T-cell (primary cell): ENCODE measurements at places on chromosomes 1 and 21. TPM values are rescaled to one million over a fixed set of nuclear protein-coding genes. Genes with fewer than 3 reads are reported as not detected.

DNA sequence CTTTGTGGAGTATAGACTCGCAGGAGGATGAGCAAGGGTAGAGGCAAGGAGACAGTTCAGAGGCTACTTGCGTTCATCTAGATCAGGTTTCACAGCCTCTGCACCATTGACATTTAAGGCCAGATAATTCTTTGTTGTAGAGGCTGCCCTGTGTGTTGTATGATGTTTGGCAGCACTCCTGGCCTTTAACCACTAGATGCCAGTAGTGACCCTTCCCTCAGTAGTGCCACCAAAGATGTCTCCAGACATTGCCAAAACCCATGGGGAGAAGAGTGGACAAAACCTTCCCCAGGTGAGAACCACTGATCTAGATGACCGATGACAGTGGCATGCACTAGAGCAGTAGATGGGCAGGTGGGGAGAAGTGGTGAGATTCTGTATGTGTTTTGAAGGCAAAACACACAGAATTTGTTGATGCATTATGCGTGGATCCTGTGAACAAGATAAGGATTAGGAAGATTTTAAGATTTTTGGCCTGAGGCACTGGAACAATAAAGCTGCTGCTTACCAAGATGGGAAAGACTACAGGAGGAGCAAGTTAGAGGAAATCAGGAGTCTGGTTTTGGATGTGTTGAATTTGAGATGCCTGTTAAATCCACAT, 9.9 kb upstream of the COG2 start:
- H3K36me3 ChIP-seq, result no peaks in the 10 kb centered on the region
- H3K4me3 ChIP-seq, result no peak overlapping the region
- H3K27me3 ChIP-seq, result peaks cover 11% of the 10 kb centered on the region

GRCh38 chr1:183783767-183784637, 20.9 kb upstream of the RGL1 start:
- H3K4me1 ChIP-seq, result no peaks in the 10 kb centered on the region
- H3K27me3 ChIP-seq, result no peaks in the 10 kb centered on the region
- no peaks in the 10 kb centered on the region for H3K36me3 ChIP-seq
- no peak overlapping the region for H3K27ac ChIP-seq
- H3K4me3 ChIP-seq, result no peak overlapping the region

The PAQR7 gene
- 3.8 TPM for total RNA-seq

DNA sequence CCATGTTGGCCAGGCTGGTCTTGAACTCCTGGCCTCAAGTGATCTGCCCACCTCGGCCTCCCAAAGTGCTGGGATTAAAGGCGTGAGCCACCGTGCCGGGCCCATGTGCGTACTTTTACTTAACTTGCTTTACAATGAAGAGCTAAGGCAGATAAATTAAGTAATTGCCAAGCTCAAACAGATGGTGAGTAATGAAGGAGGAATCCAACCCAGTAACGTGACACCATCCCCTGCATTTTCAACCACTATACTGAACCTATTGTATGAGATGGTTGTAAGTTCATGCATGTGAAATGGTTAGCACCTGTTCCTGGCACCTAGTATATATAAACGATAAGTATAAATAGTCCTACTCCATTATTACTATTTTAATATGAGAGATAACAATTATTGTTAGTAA, 588.0 kb upstream of the BEND5 start:
- H3K27ac ChIP-seq, result no peak overlapping the region
- H3K4me3 ChIP-seq, result no peak overlapping the region
- H3K4me1 ChIP-seq, result no peaks in the 10 kb centered on the region

GRCh38 chr1:37753473-37754321, 11.2 kb downstream of the EPHA10 start:
- no peak overlapping the region for H3K4me3 ChIP-seq
- peaks cover 8% of the 10 kb centered on the region for H3K4me1 ChIP-seq
- no peaks in the 10 kb centered on the region for H3K36me3 ChIP-seq
- no peak for DNase-seq
- peaks cover 24% of the 10 kb centered on the region for H3K27me3 ChIP-seq
- H3K27ac ChIP-seq, result no peak overlapping the region

GRCh38 chr1:18530587-18531502, 50.1 kb downstream of the KLHDC7A start:
- no peak overlapping the region for H3K27ac ChIP-seq
- no peaks in the 10 kb centered on the region for H3K36me3 ChIP-seq
- no peaks in the 10 kb centered on the region for H3K4me1 ChIP-seq
- H3K27me3 ChIP-seq, result peaks cover 13% of the 10 kb centered on the region

GRCh38 chr1:153613406-153613805, 469 bp upstream of the S100A16 start:
- DNase-seq, result no peak
- H3K36me3 ChIP-seq, result no peaks in the 10 kb centered on the region
- H3K4me3 ChIP-seq, result no peak overlapping the region
- H3K4me1 ChIP-seq, result peaks cover 6% of the 10 kb centered on the region

- no peak overlapping the region for H3K4me3 ChIP-seq
- H3K4me1 ChIP-seq, result peaks cover 5% of the 10 kb centered on the region
- no peaks in the 10 kb centered on the region for H3K27me3 ChIP-seq
- H3K27ac ChIP-seq, result no peak overlapping the region
- no peaks in the 10 kb centered on the region for H3K36me3 ChIP-seq
- no peak for DNase-seq
Measured at GRCh38 chr1:151618470-151618869, 6.6 kb downstream of the SNX27 start.

- no peaks in the 10 kb centered on the region for H3K27me3 ChIP-seq
- H3K27ac ChIP-seq, result no peak within 1 kb of the TSS
- DNase-seq, result no peak
- no peaks in the 10 kb centered on the region for H3K36me3 ChIP-seq
Measured at GRCh38 chr1:86546787-86547221, at the start of gene CLCA4. CLCA4 (plus strand) TSS chr1:86547078; CDS start chr1:86547120, 42 bp downstream.

The RBM11 gene
- total RNA-seq, result 16.8 TPM

DNA sequence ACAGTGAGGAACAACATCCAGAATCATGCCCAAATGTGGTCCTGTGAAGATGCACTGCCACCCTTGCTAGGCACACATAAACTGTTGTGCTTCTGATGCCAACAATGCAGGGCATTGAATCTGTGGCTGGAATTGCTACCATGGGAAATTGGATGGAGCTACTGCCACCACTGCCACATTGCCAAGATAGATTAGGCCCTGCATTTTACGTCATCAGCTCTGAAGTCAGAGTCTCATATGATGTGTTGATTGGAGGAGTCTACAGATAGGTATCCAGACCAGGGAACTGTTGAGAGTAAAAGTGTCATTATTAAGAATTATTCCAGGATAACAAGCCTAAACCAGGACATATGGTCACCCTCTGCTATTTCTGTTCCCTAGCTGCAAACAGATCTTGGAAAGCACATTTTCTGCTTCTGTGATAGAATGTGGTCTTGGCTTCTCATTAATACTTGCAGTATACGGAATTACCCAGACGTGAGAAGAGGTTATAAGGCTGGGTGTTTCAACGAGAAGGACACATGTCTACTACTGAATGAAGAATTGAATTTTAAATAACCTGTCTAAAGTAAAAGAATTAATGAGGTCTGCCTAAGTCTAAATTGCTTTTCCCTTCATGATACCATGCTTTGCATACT, 106.6 kb downstream of the TNNI3K start:
- no peaks in the 10 kb centered on the region for H3K36me3 ChIP-seq
- H3K27ac ChIP-seq, result no peak overlapping the region
- no peaks in the 10 kb centered on the region for H3K27me3 ChIP-seq

DNA sequence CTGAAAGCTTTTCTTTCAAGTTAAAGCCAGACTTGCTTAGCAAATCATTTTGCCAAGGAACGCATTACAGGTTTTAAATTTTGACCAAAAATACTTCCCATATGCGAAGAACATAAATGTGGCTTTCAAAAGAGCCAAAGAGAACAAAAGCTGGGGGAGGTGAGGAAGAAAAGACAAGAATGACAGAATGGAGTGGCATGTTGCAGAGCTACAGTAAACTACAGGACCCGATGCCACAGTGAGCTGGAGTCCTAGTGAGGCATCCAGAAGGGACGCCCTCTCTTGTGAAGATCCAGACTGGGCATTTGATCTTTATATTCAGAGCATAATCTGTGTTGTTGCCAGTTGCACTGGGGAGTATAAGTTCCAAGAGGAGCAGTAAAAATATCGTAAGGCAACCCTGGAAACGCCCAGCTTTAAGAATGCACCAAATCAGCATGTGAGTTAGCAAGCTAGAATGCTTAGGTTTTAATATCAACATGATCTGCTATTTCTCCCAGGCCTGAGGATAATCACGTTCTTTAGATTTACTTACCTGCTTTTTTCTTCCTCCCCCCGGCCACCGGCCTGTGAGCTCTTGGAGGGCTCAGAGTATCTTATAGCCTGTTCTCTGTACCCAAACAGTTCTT, 48.4 kb upstream of the HOOK1 start:
- DNase-seq, result no peak
- no peaks in the 10 kb centered on the region for H3K27me3 ChIP-seq
- no peaks in the 10 kb centered on the region for H3K4me1 ChIP-seq
- no peaks in the 10 kb centered on the region for H3K36me3 ChIP-seq
- H3K27ac ChIP-seq, result no peak overlapping the region

The ODR4 gene
- 22.2 TPM for total RNA-seq

DNA sequence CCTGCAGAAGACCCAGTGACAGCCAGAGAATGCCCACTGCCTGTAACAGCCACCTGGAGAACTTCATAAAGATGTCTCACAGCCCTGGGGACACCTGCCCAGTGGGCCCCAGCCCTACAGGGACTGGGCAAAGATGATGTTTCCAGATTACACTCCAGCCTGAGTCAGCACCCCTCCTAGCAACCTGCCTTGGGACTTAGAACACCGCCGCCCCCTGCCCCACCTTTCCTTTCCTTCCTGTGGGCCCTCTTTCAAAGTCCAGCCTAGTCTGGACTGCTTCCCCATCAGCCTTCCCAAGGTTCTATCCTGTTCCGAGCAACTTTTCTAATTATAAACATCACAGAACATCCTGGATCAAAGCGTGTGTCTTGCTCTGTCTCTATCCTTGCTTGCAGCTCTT, 14.7 kb upstream of the PINK1 start:
- no peak overlapping the region for H3K4me3 ChIP-seq
- DNase-seq, result no peak
- no peaks in the 10 kb centered on the region for H3K36me3 ChIP-seq
- H3K27me3 ChIP-seq, result peaks cover 10% of the 10 kb centered on the region

The COA6 gene
- 22.2 TPM for total RNA-seq

DNA sequence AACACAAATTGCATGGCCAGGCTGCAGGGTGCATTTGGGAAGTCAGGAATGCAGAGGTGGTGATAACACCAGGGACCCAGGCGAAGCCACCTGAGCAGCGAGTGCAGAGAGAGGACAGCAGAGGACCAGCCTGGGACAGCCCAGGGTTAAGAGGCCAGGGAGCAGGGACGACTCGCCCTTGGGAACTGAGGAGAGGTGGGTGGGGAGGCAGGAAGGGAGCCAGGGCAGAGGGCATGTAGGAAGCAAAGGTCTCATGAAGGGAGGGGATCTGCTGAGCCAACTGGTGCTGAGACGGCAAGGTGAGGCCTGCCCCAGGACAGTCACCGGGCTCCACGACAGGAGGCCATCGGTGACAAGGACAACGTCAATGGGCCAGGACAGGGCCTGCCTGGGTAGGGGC, 16.4 kb downstream of the KIF17 start:
- H3K4me3 ChIP-seq, result no peak overlapping the region
- peaks cover 7% of the 10 kb centered on the region for H3K4me1 ChIP-seq
- no peak overlapping the region for H3K27ac ChIP-seq
- no peak for DNase-seq

DNA sequence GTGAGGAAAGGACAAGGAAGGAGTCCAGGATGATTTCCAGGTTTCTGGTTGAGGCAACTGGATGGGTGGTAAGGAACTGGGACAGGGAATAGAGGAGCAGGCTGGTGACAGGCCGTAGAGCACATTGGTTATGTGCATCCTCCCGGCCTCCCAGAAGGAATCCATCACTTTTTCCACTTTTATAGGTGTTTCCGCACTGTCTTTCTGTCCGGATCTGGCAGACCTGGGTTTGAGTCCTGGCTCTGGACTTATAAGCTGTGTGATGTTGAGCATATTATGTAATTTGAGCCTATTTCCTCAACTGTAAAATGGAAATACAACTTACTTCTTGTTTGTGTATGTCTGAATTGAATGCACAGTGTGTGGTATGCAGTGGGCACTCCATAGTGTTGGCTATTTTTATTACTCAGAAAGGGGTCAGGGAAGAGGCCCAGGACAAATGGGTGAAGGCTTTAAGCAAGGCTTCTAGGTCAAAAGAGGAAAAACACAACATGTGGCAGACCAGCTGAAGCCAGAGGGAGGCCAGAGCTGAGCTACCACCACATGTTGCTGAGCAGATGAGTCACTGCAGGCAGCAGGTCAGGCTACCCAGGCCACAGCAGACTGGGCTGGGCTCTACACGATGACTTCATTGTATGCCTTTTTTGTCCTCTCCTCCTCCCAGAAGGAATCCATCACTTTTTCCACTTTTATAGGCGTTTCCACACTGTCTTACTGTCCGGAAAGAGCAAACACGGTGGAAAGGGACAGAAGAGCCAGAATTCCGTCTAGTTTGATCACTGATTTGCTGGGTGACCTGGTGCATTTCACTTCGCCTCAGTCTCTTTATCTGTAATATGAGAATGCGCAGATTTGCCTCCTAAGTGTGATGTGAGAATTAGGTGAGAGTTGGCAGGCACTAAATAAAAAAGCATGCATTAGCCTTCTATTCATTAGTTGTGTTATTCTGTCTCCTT, 791 bp upstream of the MAST2 start:
- H3K36me3 ChIP-seq, result no peaks in the 10 kb centered on the region
- no peak for DNase-seq
- H3K4me1 ChIP-seq, result peaks cover 12% of the 10 kb centered on the region
- peak overlapping the region; percentile 42 for H3K4me3 ChIP-seq
- no peaks in the 10 kb centered on the region for H3K27me3 ChIP-seq

DNA sequence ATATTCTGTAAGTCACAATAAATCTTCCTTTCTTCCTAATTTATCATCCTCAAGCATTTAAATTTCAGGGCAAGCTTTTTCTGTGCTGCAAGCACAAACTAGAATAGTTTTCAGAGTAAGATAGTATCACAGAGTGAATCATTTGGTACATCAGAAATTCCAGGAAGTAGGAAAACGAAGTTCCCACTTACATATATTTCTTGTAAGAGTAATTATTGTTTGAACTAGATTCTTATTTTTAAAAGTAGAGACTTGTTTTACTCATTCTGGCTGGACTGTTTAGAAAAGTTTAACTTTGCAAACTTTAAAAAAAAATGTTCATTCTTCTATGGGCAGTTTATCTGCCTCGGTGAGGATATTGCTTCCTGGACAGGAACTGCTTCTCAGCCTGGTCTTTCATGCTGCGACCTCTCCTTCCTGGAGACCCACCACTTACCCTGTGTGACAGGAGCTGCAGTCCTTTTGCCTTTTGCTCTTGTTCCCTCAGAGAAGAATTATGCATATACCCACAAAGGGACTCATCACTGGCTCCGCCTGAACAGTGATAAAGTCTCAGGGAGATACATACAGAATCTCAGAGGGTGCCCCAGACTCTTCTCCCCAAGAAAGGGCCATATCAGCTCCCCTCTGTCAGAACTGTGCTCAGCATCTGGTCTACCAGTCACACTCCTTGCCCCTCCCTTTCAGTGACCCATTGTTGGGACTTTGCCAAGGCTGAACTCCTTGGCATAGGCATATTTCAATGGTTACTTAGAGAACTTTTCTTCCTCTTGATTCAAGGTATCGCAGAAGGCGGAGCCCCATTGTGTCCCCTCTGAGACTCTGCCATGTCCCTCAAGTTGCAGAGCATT, 102.7 kb upstream of the CD55 start:
- peaks cover 3% of the 10 kb centered on the region for H3K27me3 ChIP-seq
- no peak overlapping the region for H3K4me3 ChIP-seq
- DNase-seq, result no peak
- no peak overlapping the region for H3K27ac ChIP-seq

The ORC1 gene
- total RNA-seq, result 2.1 TPM
